ENCODE measurements at places on chromosomes 16 and 17. TPM values are rescaled to one million over a fixed set of nuclear protein-coding genes. Genes with fewer than 3 reads are reported as not detected.

GRCh38 chr17:36892112-36892838 lies 45.0 kb upstream of the LHX1 start:
- H3K4me3 ChIP-seq, result no peak overlapping the region
- H3K27ac ChIP-seq, result no peak overlapping the region
- no peaks in the 10 kb centered on the region for H3K4me1 ChIP-seq
- no peak for DNase-seq

DNA sequence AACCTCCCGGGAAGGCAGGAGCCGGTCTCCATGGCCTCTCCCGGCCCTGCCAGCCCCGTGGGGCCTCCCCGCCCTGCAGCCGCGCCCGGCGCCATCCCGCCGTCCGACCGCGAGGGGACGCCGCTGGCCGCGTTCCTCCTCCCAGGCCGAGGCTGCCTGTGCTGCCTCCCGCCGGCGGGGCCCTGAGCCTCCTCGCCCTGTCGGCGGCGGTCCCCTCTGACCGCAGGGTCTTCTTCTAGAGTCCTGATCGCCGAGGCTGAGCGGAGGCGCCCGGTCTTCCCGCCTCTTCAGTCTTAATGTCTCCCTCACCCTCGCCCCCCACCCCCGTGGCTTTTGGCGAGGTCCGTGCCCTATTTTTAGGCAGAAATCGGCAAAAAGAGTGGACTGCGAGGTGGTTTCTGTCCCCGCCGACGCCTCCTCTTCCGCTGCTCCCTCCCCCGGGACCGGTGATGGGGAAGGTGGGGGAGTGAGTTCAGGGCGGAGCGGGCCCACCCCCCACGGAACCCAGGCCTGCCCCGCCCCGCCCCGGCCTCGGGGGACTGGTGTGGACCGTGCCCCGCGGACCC lies 794 bp upstream of the CPNE7 start:
- H3K4me3 ChIP-seq, result peak overlapping the region; percentile 71
- no peaks in the 10 kb centered on the region for H3K27me3 ChIP-seq
- H3K27ac ChIP-seq, result peak overlapping the region; percentile 39
- H3K4me1 ChIP-seq, result peaks cover 6% of the 10 kb centered on the region

GRCh38 chr16:54285414-54286089 lies 1.0 kb downstream of the IRX3 start:
- H3K27ac ChIP-seq, result peak overlapping the region; percentile 97
- H3K4me3 ChIP-seq, result peak overlapping the region; percentile 85
- H3K4me1 ChIP-seq, result peaks cover 26% of the 10 kb centered on the region

DNA sequence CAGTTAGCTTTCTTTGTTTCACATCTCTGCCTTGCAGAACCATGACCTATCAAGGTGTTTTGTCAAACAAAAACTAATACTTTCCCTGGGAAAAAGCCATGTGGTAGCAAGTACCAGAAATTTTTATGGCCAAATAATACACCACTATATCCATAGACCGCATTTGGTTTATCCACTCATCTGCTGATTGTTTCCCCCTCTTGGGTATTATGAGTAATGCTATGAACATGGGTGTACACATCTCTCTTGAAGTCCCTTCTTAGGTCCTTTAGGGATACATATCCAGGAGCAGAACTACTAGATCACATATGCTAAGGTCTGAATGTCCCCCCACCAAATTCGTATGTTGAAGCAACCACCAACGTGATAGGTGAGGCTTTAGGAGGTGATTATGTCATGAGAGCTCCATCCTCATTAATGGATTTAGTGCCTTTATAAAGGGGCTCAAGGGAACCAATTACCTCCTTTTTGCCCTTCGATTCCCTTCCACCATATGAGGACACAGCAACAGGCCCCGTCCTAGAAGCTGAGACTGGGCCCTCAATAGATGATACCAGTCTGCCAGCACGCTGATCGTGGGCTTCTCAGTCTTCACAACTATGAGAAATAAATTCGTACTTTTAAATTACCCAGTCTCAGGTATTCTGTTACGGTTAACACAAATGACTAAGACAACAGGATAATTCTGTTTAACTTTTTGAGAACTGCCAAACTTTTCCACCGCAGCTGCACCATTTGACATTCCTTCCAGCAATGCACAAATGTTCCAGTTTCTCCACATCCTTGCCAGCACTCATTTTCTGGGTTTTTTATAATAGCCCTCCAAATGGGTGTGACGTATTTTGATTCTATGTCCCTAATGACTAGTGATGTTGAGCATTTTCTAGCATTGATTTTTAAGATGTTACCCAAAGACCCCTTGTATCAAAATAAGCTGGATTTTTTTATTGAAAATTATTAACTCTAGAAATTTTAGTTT lies 30.0 kb downstream of the SIAH1 start:
- H3K27me3 ChIP-seq, result no peaks in the 10 kb centered on the region
- H3K36me3 ChIP-seq, result peaks cover 24% of the 10 kb centered on the region
- H3K4me3 ChIP-seq, result no peak overlapping the region
- no peak for DNase-seq
- H3K4me1 ChIP-seq, result peaks cover 3% of the 10 kb centered on the region

DNA sequence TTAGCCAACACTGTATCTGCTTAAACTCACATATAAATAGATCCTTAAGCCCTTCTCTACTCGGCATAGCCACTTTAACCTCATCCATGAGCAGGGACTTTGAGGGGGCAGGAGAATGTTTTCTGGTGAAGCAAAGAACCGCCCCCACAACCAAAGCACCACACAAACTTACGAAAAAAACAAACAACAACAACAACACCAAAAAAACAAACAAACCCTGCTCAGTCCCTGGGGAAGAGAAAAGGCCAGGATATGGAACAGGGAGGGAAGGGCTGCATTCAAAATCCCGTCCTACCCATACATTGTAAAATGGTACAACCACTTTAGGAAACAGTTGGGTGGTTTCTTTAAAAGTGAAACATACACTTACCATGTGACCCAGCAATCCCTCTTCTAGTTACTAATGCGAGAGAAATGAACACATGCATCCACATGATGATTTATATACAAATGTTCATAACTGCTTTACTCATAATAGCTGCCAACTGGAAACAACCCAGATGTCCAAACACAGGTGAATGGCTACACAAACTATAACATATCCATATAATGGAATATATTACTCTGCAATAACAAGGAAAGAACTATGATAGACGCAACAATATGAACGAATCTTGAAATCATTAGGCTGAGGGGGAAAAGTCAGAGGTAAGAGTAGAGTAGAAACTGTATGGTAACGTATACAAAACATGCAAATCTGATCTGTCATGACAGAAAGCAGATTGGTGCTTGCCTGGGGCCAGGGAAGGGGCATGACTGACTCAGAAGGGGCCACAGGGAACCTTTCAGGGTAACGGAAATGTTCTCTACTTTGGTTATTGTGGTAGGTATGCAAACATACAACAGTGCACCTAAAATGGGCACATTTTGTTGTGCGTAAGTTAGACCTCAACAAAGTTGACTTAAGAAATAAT lies 37.7 kb upstream of the TOB1 start:
- no peaks in the 10 kb centered on the region for H3K27me3 ChIP-seq
- H3K27ac ChIP-seq, result peak overlapping the region; percentile 57

GRCh38 chr17:81858170-81858966 lies 2.0 kb downstream of the P4HB start:
- H3K27me3 ChIP-seq, result no peaks in the 10 kb centered on the region
- H3K4me3 ChIP-seq, result peak overlapping the region; percentile 84
- peak overlapping the region; percentile 72 for H3K27ac ChIP-seq
- peak; percentile 76 for DNase-seq
- peaks cover 30% of the 10 kb centered on the region for H3K4me1 ChIP-seq

- DNase-seq, result no peak
- H3K4me3 ChIP-seq, result no peak overlapping the region
- no peaks in the 10 kb centered on the region for H3K27me3 ChIP-seq
- H3K4me1 ChIP-seq, result peaks cover 11% of the 10 kb centered on the region
- no peak overlapping the region for H3K27ac ChIP-seq
Measured at GRCh38 chr16:85304337-85304736, 192.1 kb upstream of the CIBAR2 start.

DNA sequence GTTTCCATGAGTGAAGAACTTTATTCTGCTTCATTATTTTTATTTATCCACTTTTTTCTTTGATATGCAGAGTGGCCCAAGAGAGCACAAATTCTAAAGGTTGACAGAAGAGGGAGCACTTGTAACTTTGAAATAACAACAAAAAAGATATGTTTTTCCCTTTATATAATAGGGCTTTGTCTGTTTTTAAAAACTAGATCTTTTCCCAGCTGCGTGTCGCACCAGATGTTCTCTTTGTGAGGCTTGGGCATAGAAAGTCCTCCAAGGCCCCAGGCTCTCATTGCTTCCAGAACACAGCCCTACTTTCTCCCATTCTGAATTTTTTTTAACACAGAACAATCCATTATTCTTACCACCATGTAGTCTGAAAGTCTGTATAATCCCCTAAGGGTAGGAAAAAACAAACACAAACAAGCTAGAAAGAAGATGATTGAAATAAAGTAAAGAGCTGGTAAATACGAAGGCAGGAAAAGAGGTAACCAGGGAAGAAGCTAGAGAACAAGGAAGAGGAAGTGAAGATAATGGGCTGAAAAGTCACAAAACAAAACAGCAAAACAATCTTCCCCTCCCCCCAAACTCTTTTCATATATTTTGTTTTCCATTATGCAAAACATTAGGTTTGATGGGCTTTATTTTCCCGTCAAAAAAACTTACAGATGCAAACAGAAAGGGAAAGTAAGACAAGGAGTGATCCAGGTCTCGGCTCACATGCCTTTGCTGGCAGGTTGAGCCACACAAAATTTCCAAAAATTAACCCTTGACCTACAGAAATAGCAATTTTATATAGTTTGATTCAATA lies 160.4 kb downstream of the ABCA8 start:
- peaks cover 43% of the 10 kb centered on the region for H3K4me1 ChIP-seq
- no peaks in the 10 kb centered on the region for H3K36me3 ChIP-seq
- H3K27me3 ChIP-seq, result no peaks in the 10 kb centered on the region
- H3K27ac ChIP-seq, result peak overlapping the region; percentile 69
- H3K4me3 ChIP-seq, result peak overlapping the region; percentile 36

GRCh38 chr17:44220213-44221083 lies 973 bp upstream of the UBTF start:
- H3K4me3 ChIP-seq, result peak overlapping the region; percentile 84
- peak; percentile 93 for DNase-seq
- H3K36me3 ChIP-seq, result peaks cover 15% of the 10 kb centered on the region
- peaks cover 38% of the 10 kb centered on the region for H3K4me1 ChIP-seq

DNA sequence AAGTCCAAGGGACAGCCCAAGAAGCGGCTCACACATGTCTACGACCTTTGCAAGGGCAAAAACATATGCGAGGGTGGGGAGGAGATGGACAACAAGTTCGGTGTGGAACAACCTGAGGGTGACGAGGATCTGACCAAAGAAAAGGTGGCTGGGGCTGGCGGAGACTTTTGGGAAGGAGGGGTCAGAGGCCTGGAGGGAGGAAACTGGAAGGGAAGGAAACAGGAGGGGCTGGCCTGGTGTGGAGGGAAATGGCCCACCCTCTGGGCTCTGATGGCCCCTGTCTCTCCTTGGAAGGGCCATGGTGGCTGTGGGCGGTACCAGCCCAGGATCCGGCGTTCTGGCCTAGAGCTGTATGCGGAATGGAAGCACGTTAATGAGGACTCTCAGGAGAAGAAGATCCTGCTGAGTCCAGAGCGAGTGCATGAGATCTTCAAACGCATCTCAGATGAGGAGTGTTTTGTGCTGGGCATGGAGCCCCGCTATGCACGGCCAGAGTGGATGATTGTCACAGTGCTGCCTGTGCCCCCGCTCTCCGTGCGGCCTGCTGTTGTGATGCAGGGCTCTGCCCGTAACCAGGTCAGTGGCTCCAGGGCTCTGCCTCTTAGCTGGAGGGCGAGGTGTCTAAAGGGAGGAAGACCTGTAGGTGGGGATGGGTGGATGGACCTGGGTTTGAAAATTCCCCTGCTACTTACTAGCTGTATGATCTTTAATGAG lies 12.5 kb downstream of the POLR2A start:
- no peak overlapping the region for H3K27ac ChIP-seq
- no peaks in the 10 kb centered on the region for H3K27me3 ChIP-seq
- H3K36me3 ChIP-seq, result peaks cover 60% of the 10 kb centered on the region
- no peaks in the 10 kb centered on the region for H3K4me1 ChIP-seq
- DNase-seq, result no peak
- no peak overlapping the region for H3K4me3 ChIP-seq

- H3K4me3 ChIP-seq, result no peak overlapping the region
- peaks cover 16% of the 10 kb centered on the region for H3K36me3 ChIP-seq
- H3K27ac ChIP-seq, result no peak overlapping the region
- DNase-seq, result no peak
- no peaks in the 10 kb centered on the region for H3K4me1 ChIP-seq
Measured at GRCh38 chr16:46922239-46922638, 38.1 kb downstream of the GPT2 start.

- no peak overlapping the region for H3K4me3 ChIP-seq
- no peaks in the 10 kb centered on the region for H3K36me3 ChIP-seq
- H3K4me1 ChIP-seq, result no peaks in the 10 kb centered on the region
Measured at GRCh38 chr16:78970650-78971049, 629.9 kb downstream of the MAF start.

GRCh38 chr17:67602974-67603373 lies 114.8 kb upstream of the NOL11 start:
- H3K4me1 ChIP-seq, result no peaks in the 10 kb centered on the region
- DNase-seq, result peak; percentile 81
- H3K36me3 ChIP-seq, result no peaks in the 10 kb centered on the region
- no peak overlapping the region for H3K4me3 ChIP-seq
- no peaks in the 10 kb centered on the region for H3K27me3 ChIP-seq

DNA sequence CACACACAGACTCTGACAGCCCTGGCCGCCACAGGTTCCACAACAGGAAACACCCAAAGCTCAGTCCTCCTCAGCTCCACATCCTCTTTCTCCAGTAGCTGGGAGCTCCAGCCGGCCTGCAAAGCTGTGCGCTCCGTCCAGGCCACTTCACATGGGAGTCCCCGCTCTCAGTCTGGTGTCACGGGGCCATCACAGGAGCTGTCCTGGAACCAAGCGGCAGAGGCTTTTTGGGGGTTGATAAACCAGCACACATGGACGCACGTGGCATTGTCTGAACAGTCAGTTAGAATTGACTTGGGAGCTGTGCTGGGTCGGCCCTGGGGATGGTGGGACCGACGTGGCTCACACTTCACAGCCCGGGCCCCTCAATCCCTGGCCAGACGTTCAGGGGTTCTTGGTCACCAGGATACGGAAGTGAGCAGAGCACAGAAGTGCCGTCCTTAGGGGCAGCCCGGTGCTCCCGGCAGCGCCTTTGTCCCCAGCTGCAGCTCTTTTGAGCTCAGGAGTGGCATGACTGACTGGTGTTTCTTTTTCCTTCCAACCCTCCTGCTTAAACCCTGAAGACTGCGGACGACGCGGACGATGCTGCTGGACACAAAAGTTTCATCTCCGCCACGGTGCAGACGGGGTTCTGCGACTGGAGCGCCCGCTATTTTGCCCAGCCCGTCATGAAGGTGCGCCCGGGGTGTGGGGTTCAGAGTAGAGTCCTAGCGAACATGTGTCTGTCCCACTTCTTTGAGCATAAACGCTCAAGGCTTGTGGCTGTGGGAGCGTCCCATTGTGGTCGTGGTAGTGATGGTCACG lies 66.6 kb upstream of the CHMP6 start:
- no peaks in the 10 kb centered on the region for H3K4me1 ChIP-seq
- peaks cover 16% of the 10 kb centered on the region for H3K36me3 ChIP-seq
- H3K27me3 ChIP-seq, result no peaks in the 10 kb centered on the region
- H3K27ac ChIP-seq, result no peak overlapping the region

The MRPL10 gene
- total RNA-seq, result 35.8 TPM

The ABCC12 gene
- total RNA-seq, result not detected

The NOD2 gene
- total RNA-seq, result 0.29 TPM

The SLFN11 gene
- 52.8 TPM for total RNA-seq

The FCSK gene
- total RNA-seq, result 11.9 TPM

The TNFRSF12A gene
- total RNA-seq, result 159 TPM

The CHST4 gene
- total RNA-seq, result not detected

The GP1BA gene
- total RNA-seq, result not detected

The ANKS3 gene
- total RNA-seq, result 39.4 TPM

The CACNG5 gene
- not detected for total RNA-seq

All from osteoblast (primary cell).